ENCODE measurements at places on chromosomes 3 and 15. TPM values are rescaled to one million over a fixed set of nuclear protein-coding genes. Genes with fewer than 3 reads are reported as not detected.

CPNE9 gene
- not detected for total RNA-seq

GRCh38 chr3:20574746-20575145 lies 388.7 kb upstream of the SGO1 start:
- DNase-seq = no peak

DNA sequence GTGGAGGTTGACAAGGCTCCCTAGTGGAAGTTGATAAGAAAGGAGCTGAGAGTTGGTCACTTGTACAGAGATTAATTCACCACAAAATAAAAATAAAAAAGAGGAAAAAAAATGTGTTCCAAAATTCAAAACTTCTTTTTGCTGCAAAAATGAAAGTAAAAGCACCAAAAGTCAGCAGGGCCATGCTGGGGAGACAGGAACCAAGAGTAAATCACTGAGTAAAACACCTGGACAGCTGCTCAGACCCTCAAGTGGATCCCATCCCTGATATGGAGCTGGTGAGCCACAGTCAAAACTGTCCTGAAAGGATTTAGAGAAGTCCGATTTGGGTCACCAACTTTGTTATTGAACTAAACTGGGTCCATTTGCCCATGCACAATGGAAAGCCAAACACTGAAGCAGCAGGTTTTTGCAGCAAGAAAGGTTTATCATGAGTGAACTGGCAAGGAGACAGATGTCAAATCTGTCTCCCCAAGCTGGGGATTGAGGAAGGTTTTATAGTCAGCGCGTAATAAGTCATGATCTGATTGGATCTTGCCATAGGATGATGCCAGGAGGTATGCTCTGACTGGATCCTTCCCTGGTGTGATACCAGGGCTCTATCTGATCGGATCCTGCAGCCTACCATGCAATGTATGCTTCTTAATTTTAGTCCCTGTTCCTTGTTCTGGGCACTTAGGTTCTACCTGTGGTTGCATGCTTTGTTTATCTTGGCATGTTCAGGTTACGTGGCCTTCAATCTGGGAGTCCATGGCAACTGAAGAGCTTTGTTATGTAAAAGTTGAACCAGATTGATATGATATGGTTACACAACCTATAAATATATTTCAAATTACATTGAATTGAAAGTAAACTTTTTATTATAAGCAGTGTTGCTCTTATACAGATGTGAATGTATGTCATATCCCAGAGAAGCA lies 313.2 kb downstream of the POLQ start:
- no peak for DNase-seq

GRCh38 chr15:99508852-99509251 lies 56.9 kb upstream of the MEF2A start:
- DNase-seq = no peak

- no peak for DNase-seq
These were observed 34.7 kb upstream of the AGBL1 start for GRCh38 chr15:86044981-86045380.

- no peak for DNase-seq
These were observed 210.7 kb downstream of the TLE3 start for GRCh38 chr15:69887009-69887408.

DNA sequence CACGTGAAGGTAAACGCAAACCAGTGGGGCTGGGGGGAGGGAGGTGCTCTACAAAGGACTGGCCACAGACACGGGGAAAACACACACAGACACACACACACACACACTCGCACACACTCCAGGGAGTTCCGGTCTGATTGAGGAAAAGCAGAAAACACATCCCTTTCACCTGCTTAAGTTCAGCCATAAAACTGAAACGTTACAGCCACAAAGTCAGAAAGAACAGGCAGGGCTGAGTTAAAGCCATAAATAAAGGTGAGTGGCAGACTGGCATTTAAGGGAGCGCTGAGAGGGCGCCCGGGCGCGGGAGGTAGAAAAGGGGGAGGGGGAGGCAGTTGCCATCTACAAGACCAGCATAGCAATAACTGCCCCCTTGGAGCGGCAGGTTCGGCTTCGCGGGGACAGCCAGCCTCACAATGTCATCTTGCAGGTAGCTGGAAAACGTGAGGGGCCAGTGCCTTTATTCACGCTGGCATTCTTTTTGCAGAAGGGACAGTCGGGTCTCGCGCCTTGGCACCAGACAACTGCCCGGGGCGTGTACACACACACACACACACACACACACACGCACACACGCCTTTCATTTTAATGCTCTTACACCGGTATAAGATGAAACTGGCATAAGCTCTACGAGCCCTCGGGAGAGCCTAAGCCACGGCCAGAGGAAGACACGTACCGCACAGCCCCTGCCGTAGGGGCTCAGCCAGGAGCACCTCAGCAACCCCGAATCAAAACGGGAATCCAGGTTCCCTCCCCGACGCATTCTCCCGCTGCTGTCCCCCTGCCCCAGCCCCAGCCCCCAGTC lies 866 bp downstream of the TNIK start:
- no peak for DNase-seq

UQCC5 gene
- 27.0 TPM for total RNA-seq

DNA sequence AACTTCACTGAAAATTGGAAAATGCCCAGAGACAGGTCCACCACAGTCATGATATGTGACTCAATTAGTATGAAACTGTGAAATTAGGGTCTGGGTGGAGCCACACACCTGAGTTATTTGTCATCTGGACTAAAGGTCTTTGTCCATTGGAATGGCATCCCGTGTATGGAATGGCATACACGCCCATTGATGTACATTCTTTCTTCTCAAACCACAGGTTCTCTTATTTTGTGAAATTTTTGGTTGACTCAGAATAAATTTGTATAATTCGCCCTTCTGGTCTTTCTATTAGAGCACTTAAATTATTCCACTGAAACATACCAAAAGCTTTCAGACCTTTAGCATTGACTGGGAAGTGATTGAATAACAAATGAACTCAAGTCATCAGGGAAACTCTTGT lies 66.8 kb upstream of the UBE2E1 start:
- DNase-seq = no peak

CCDC14 gene
- 37.1 TPM for total RNA-seq

All from GM12878 (cell line).